Hematopoietic multipotent progenitor cell treated with erythropoietin and hydrocortisone succinate and interleukin-3 and kit ligand, for 4 days (in vitro differentiated cells): ENCODE measurements at places on chromosomes 4 and X.

DNA sequence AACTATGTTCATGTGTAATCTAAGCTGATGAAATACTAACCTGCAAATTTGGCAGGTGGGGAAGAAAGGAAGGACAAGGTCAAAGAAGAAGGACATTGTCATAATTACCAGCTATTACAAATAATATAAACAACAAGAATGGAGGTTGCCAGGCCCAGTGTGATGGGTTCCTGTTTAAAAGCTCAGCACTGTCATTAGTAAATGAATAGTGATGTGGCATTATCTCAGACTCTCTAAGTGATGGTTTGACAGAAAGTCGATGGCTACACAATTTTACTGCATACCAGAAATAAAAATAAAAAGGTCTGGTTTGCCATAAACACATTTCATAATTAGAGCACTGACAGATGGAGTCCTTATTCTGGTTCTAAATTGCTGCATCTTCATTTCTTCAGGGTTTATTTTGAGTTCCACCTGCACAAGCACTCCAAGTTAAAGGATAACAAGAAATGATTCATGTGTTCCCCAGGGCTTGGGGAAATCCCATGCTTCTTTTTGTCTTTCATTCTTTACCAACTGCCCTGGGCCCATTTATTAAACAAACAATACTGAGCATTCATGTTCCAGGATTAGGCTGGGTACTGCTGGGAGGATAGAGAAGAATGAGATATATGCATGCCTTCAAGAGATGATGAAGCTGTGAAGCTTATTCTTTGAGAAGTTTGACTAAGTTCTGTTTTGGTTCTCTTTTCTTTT, 367.8 kb upstream of the RASGEF1B start:
- no peak for DNase-seq

DNA sequence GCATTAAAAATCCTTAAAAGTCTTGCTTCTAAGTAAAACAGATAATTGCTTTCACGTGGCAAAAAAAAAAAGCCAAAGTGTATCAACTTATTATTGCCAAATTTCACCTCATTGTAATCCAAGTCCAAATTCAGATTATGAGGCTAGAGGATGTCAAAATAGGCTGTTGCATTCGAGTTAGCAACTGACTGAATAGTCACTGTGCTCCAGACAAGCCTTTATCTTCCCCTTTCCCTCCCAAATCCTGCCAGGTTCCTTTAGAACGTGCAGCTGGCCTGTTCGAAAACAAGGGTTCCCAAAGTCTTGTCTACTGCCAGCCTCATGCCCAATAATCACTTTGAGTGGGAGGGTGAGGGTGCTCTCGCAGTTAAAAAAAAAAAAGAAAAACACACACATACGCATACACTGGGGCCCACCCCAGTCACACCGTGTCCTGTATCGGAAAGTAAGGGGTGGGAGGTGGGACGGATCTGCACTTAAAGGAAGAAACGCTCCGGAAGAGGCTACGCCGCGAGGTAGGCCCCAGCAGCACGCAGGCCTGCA, 603 bp downstream of the MAD2L1 start:
- DNase-seq = peak; percentile 92

DNA sequence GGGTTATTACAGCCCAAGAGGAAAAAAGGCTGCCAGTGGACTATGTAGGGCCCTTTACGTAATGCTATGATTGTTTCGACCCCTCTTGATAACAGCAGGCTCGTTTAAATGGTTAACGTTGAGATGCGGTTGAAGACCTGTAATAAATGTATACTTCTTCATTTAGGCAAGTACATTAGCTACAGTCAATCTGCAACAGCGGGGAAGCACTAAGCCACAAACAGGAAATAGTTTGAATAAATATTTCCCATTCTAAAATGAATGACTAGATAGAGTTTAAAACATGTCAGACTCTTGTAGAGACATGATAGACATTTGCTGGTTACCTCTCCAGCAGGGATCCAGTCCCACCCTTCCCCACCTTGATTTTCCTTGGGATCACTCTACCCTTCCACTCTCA, 38.1 kb upstream of the STIM2 start:
- peak; percentile 57 for DNase-seq

- DNase-seq = no peak
These were observed 701.2 kb upstream of the LCORL start for GRCh38 chr4:18722748-18723191.

DNA sequence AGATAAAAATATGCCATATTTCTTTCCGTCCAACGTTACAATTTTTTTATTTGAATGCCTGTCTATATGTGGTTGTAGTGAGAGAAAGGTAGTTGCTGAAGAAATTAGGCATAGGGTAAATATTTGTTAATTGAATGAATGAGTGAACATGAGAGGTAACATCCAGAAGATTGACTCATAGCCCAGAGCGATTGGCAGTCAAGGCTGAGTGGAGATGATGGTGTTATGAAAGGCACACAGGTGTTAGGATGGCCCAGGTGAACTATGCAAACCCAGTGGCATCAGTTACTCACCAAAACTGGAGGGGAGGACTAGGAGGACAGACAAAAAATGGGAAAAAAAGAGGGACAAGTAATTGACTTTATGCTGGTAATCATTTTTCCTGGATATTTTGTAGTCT, 31.7 kb upstream of the SPRY1 start:
- no peak for DNase-seq

DNA sequence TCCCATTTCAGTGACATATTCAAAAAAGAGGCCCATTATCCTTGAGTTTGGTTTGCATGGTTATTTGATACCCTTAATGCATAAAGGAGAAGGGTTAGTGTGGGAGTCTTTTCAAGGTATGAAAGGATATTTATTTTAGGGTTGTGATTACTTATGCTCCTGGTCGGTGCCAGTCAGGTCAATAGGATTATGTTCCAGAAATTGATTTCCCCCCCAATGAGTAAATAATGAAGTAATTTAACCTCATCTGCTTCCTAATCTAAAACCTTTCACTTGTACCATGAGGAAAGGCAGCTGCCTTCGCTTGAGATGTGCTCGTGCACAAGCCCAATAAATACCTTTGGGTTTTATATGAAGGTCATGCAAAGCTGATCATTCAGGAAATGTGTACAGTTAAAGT, 55.0 kb upstream of the NR0B1 start:
- DNase-seq = no peak

DNA sequence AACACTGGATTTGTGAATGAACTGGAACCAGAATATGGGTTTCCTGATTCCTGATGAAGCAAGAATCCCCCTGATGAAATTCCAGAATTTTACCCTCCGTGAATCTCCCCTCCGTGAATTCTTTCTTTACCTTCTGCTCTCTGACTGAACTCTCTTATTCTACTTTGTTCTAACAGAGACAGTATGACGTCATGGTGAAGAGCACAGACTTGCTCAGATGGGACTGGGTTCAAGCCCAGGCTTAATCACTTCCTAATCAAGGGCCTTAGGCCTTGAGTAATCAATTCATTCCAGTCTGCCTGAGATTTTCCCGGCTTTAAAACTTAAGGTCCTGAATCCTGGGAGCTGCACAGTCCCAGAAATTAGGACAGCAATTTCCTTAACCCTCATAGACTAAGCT, 64.5 kb downstream of the IQCM start:
- DNase-seq = no peak

- no peak for DNase-seq
These were observed 15.4 kb upstream of the UGDH start for GRCh38 chr4:39542611-39543012.

DNA sequence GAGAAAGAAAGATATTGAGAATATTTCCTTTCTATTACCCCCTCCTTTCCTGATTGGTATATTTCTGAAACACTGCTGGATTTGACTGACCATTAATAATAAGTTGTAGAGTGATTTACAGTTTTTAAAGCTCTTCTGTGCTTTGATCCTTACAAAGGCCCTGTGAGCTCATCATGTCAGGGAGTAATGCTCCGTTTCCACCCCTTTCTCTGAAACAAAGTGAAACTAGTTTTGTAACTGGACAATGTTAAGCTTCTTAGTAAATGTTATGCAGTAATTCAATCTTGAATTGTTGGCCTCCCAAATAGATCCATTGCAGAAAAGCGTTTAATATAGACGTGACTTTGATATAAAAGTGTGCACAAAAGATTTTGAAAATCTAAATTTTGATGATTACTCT, 190.1 kb upstream of the GNPDA2 start:
- peak; percentile 13 for DNase-seq
